ENCODE measurements at places on chromosomes 5 and 9.

GRCh38 chr9:31848505-31849285 is 535.7 kb upstream of the ACO1 start:
- no peak for DNase-seq

DNA sequence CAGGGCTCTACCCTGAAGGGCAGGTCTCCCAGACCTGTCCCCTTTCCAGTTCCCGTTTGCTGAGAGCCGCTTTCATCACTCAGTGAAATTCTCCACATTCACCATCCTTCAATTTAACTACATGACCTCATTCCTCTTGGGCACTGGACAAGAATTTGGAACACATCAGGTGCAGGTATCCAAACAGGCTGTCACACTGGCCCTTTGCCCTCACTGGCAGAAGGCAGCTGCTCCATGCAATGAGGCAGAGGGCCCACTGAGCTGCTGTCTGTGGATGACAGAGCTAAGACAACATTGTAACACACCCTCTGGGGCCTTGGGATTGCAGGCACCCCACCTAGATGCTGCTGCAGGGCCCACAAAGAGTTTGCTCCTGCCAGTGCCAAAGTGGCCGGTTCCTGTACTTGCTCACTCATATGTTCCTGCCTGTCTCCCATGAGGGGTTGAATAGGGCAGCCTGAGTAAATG is 55.1 kb downstream of the ACTL7B start:
- DNase-seq = no peak

- no peak for DNase-seq
These were observed 177.0 kb downstream of the DCP2 start for GRCh38 chr5:113153512-113154097.

DNA sequence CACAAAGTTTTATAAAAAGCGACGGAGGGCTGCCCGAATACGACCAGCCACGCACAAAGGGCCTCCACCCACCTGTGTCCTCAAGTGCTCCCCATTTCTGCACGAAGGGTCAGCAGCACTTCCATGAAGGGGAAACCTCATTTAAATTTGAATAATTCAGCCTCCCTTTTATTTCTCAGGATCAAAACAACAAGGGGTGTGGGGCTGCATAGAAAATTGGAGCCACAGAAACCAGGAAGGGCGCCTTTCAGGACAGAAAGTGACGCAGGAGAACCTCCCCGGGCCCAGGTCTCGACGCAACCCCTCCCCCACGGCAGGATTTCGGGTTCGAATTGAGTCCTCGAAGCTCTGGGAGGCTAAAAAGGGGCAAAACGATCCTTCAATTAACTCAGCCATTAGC is 2.1 kb downstream of the NRARP start:
- DNase-seq = no peak

DNA sequence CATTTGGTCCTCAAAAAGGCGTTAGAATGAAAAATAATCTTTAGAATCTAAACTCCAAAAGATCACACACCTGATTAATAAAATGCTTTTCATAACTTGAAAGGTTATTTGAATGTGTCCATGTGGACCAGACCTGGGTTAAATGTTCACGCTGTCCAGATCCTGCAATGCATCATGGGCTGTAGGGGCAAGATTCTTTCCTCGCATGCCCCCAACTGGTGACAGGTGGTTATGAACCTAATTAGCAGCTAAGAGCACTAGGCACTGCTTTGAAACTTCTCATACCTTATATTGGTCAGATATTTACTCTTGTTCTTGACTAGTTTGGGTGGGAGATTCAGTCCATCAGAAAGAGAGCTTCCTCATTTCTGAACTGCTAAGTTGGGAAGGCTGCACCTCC is 19.3 kb upstream of the PIP5K1B start:
- no peak for DNase-seq

GRCh38 chr5:95940758-95941682 is 20.6 kb downstream of the ELL2 start:
- no peak for DNase-seq

DNA sequence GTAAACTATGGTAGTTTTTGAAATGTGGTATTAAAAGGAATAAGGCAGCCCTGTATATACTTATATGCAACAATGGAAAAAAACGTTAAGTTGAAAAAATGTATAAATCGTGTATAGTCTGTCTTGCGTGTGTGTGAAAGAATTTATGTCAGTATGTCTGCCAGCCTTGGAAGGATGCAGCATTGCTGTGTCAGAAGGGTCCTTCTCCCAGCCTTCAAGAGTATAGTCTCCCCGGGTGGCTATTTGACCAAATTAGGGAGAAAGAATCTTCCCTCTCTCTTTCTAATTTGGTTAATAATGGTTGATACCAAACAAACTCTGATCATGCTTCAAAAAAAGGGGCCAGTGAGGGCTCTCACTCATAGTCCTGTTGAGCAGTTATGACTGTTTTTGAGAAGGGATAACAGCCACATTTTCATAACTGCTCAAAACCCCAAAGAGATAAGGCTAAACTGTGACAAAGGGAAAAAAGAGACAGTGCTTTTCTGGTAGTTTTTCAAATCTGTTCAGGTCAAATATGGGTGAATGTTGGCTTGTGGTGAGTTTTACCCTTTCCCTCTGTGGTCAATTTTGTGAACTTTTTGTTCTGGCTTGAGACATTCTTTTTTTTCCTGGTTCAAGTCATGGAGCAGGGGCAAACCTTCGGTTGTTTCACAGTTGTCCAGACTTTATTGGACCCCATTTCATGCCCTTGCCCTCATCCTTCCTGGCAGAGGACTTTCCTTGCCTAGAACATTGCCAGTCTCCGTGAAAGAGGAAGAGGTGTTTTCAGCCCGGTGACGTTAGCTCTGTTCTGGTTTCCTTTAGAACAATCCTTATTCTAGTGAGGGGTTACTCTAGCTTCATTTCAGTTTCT is 21.0 kb downstream of the SNX30 start:
- no peak for DNase-seq

GRCh38 chr5:104178829-104179456 is 616.4 kb upstream of the NUDT12 start:
- DNase-seq = peak; percentile 5

- no peak for DNase-seq
These were observed 41.9 kb downstream of the TJP2 start for GRCh38 chr9:69215774-69216485.

DNA sequence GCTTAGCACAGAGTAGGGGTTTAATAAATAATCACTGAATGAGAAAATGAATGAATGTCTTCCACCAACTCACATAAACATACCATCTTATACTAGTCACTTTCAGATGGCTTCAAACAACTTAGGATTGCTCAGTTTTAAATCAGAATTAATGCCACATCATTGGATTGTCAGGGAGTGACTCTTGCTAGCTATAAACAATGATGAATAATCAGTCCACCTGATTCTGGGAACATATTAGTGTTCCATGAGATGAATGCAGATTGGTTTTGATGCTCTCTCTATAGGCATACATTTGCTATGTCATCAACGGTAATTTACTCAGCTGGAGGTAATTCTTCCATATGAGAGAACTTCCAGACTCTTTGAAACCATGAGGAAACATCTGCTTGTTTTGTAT is 97.4 kb downstream of the CDH9 start:
- DNase-seq = no peak

DNA sequence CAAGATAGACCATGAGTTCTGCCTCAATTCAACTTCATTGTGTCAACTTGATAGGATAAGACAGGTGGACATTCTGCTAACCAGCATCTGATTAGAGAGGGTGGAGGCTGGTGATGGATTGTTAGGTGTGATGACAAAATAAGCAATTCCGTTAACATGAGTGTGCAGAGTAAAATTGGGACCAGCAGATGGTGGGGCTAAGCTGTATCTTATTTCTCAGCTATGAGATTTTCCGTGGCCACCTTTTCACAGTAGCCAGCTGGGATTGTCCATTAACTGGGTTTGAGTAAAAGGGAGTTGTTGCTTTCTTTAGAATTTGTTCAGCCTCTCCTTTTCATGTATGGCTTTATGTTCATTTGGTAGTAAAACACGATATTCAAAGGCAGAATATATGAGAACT is 28.8 kb upstream of the TAL2 start:
- DNase-seq = no peak

DNA sequence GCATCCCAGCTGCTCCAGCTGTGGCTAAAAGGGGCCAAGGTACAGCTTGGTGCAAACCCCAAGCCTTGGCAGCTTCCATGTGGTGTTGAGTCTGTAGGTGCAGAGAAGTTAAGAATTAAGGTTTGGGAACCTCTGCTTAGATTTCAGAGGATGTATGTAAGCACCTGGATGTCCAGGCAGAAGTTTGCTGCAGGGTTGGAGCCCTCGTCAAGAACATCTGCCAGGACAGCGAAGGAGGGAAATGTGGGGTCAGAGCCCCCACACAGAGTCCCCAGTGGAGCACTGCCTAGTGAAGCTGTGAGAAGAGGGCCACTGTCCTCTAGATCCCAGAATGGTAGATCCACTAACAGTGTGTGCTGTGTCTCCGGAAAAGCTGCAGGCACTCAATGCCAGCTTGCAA is 236.2 kb upstream of the ADRA1B start:
- DNase-seq = no peak

DNA sequence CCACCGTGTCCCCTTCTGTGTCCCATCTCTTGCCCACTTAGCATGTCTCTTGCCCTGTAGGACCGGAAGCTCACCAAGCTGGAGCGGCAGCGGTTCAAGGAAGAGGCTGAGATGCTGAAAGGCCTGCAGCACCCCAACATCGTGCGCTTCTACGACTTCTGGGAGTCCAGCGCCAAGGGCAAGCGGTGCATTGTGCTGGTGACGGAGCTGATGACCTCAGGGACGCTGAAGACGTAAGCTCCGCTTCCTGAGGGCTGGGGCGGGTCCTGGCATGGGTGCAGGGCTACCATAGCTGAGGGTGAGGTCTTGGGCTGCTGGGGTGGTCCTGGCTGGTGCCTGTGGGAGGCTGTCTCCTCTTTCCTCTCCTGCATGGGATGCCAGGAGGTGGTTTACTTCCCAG is 45.7 kb downstream of the WNK2 start:
- no peak for DNase-seq

DNA sequence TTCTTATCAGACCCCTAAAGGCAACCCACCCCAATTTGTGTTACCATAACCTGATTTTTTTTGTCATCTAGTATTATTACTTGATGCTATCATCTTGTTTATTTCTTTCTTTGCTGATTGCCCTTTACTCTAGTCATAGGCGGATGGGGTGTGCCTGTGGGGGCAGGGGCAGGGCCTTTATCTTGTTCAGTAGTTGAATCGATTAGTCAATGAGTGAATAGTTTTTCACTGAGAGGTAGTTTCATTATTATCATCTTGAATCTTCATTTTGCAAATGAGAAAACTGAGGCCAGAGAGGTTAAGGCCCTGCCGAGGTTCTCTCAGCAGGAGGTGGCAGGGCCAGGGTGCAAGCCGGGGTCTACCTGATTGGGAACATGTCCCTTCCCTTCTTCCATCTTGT is 9.4 kb upstream of the GM2A start:
- DNase-seq = no peak

- no peak for DNase-seq
These were observed 227.8 kb upstream of the MAP3K1 start for GRCh38 chr5:56587381-56588130.

GRCh38 chr9:8085986-8086385 is 286.4 kb upstream of the DMAC1 start:
- DNase-seq = no peak

DNA sequence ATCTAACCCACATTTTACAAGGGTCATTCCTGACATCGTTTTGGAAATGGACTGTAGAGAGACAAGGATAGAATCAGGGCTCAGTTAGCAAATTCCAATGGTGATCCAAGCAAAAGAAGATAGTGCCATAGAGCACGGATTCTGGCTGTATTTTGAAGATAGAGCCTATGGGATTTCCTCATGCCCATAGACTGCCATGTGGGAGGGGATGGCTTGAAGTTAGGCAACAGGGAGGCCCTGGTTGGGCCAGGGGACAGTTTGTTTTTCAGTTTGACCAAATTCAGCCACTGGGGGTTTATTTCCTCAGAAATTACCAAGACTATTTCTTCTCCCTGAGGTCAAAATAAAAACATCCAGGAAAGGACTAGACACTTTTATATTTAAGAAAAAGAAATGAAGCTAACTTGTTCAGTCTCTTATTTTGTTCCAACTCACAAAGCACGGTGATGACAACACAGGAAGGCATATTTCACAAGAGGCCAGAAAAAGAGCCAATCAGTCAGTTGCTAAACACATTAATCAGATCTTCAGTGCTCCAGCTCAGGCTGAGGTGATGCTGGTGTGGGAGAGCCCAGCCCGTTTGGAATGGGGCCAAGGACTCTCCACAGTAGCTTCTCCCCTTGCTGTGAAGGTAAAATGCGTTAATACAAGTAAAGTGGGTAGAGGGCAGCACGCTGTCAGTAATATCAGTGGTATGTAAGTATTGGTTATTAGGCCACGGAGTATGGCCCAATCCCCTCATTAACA is 4.4 kb upstream of the DCTN4 start:
- peak; percentile 57 for DNase-seq

- no peak for DNase-seq
These were observed 200.6 kb upstream of the NR4A3 start for GRCh38 chr9:99621040-99621439.

DNA sequence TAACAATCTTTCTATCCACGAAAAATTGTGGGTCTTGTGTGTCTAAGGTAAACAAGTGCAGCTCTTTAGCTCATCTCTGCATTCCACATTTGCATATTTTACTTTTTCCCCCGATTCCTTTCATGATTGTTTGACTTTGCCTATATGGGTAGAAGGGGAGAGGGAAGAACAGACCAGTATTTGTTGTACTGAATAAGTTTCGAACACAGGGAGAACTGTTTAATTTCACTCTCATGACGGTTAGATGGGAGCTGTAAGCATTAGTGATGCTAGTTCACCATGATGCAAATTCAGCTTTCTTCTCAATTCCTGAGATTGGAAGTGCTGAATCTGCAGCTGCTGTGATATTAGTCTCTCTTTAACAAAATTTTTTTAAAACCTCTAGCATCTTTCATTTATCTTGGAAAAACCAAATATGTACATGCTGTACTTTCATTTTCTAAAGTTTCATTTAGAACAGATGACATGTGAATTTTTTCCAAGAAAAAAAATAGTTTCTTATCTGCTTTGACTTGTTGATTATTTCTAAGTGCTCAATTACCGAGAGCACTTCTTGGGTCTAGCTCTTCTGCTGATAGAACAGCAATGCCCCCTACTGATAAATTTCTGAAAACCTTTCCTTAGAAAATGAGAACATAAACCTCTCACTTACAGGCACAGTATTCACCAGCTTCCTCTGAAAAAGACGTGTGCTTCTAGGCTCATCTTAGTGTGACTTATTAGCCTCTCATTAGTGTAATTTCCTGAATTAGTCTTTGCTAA is 149.5 kb downstream of the BAAT start:
- peak; percentile 9 for DNase-seq

- DNase-seq = no peak
These were observed 2.6 kb downstream of the CCL19 start for GRCh38 chr9:34688329-34689115.

Data from hindlimb muscle (tissue), 1 donor.